ENCODE measurements at places on chromosomes 12 and 14.
A peak's percentile ranks its signal among the peaks of the same experiment; 100 is the strongest.

DNA sequence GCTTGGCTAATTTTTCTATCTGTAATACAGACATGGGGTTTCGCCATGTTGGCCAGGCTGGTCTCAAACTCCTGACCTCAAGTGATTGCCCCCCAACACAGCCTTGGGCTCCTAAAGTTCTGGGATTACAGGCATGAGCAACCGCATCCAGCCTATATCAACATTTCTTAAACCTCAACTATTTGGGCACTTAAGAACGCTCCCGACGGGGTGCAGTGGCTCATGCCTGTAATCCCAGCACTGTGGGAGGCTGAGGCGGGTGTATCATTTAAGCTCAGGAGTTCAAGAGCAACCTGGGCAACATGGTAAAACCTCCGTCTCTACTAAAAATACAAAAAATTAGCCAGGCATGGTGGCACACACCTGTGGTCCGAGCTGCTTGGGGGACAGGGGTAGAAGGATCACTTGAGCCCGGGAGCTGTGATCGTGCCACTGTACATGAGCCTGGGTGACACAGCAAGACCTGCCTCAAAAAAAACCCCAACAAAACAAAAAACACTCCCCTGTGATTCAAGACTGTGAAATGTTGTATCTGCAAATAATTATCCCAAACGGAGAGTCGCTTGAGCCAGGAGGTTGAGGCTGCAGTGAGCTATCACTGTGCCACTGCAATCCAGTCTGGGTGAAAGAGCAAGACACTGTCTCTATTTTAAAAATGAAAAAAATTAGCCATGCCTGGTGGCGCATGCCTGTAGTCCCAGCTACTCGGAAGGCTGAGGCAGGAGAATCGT, 21.5 kb downstream of the PPTC7 start:
- peak; percentile 36 for DNase-seq

DNA sequence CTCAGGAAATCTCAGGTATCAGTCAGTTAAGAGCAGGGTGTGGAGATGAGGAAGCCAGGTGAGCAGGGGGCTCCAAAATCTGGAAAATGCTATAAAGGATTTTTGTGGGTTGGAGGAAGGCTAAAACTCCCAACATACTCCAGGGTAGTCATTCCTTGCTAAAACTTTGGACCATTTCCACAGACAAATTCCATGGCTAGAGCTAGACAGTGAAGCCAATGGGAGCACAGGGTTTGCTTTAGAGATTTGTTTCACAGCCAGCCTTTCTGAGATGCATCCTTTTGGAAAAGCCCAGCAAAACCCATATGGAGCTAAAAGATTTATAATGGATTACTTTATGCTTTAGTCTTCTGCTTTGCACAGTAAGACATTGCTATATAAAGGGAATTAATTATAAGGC, 146.5 kb downstream of the SAMD4A start:
- DNase-seq = peak; percentile 93

- DNase-seq = no peak
Observed at GRCh38 chr12:81888961-81889360, 129.8 kb upstream of the PPFIA2 start.

GRCh38 chr14:103227094-103227768, 104.0 kb downstream of the TNFAIP2 start:
- DNase-seq = no peak

GRCh38 chr12:64090047-64090446, 132.0 kb downstream of the KICS2 start:
- no peak for DNase-seq

DNA sequence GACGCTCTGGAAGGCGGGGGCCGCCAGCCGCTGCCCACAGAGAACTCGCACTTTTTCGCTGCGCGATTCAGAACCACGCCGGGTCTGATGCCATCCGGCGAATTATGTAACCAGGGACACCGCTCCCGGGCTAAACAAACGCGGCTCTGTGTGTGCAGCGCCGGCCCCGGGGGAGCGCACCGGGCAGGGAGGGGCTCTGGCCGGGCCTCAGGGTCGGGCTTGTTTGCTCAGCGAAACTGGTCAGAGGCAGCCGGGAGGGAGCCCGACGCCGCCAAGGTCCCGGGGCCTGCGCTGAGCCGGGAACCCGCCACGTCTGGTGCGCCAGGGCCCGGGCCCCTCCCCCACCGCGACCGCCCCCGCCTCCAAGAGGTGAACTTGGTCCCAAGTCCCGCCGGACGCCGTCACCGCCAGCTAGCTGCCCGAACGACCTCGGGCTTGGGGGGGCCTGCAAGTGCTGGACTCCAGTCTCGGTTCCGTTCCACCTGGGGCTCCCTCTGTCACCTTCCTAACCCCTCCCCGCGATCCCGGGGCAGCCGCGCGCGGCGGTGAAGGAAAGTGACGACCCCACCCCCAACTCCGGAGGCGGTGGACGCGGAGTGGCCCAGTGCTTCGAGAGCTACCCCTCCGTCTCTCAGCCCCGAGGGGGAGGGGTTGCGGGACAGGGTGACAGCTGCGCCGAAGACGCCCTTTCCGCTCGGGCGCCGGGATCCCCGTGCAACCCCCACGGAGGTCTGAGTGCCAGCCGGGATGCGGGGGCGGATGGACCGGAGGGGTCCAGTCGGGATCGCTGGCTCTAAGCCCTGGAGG, 848 bp downstream of the CTDSP2 start:
- DNase-seq = no peak

GRCh38 chr14:56608689-56609088, 29.1 kb downstream of the TMEM260 start:
- DNase-seq = peak; percentile 44

DNA sequence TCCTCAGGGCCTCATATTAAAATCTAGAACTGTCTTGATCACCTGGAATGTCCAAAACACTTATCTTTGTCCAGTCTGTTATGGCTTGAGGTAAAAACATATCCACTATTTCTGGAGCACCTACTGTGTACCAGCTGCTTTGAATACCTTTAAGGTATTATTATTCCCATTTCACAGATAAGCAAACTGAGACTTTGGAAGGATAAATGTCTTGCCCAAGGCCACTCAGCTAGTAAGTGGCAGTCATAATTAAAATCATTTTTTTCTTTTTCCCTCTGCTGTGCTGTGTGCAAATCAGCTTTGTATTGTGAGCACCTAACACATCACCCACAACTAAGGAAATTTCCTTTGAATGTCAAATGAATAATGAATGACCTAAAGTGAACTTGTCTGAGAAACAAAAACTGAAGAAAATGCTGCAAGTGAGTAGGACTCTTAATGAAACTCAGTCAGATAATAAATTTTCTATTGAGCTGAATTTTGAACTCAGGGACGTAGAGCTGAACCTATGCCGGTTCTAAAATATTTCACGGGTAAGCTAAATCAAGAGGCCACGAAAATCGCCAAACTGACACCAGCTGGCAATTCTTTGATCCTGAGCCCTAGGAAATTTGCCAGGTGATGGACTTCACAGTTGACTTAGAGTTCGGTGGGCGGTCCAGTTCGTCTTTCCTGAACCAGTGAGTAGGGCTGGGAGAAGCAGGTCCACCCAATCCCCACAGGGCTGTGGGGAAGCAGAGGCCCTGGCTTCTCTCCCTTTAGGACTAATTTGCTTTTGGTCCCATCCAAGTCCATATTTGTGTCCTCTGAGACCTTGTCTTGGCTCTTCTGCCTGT, 159.7 kb upstream of the PWP1 start:
- no peak for DNase-seq

- no peak for DNase-seq
Observed at GRCh38 chr12:130537051-130537450, 179.0 kb downstream of the RIMBP2 start.

- DNase-seq = no peak
Observed at GRCh38 chr12:24280056-24280842, 330.8 kb upstream of the SOX5 start.

GRCh38 chr14:67141146-67141900, 47.9 kb upstream of the GARIN2 start:
- DNase-seq = no peak

DNA sequence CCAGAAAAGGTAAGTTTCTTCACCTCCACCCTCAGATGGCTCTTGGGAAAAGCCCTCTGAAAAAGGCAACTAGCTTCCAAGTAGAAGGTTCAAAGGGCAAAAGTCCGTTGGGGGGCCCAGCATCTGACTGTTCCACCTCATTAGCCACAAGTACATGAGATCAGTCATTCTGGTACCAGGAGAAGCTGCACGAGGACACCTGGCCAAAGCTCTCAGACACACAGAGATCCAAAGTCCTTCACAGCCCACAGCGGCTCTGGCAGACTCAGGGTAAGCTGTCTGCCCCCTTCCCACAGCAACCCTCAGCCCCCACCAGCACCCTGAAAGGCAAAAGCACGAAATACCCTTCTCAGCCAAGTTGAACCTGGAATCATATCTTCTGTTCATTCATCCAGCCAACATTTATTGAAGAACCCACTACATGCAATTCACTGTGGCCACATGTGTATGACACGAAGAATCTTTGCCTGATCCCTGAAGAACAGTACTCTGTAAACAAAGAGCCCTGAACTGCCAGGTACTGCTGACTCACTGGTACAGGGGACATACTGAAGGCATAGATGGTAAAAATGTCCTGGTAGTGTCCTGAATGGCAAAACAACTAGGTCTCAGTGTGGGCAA, 19.0 kb downstream of the SLC7A7 start:
- DNase-seq = no peak

GRCh38 chr14:68336165-68336564, 456.7 kb downstream of the ZFP36L1 start:
- DNase-seq = no peak

DNA sequence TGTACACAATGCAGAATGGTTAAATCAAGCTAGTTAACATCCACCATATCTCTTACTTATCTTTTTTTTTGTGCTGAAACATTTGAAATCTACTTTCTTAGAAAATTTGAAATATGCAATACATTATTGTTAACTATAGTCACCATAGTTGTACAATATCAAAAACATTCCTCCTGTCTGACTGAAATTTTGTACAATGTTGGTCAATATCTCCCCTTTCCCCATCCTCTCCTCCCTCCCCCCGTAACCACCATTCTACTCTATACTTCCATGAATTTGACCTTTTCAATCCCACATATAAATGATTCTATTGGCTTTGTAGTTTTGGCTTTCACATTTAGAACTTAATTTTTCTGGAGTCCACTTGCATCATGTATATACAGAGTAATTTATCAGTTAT, 63.5 kb upstream of the DCD start:
- DNase-seq = no peak

DNA sequence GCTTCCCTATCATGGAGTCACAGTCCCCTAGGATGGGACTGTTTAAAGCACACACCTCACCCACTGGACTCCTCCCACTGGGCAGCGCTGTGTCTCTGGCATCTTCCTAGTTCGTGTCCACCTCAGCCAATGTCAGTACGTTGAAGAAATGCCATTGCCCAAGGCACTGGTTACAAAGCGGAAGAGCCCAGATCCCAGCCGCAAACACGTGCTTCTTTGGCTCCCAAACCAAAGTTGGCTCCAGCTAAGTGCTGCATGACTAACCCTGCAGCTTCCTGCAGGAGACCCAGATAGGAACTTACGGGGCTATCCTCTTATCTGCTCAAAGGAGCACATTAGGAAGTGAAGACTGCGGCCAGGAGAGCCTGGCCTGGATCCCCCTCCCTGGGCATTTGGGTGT, 9.3 kb downstream of the SYNE3 start:
- DNase-seq = peak; percentile 76

- DNase-seq = no peak
Observed at GRCh38 chr12:4114986-4115385, 158.6 kb upstream of the CCND2 start.

DNA sequence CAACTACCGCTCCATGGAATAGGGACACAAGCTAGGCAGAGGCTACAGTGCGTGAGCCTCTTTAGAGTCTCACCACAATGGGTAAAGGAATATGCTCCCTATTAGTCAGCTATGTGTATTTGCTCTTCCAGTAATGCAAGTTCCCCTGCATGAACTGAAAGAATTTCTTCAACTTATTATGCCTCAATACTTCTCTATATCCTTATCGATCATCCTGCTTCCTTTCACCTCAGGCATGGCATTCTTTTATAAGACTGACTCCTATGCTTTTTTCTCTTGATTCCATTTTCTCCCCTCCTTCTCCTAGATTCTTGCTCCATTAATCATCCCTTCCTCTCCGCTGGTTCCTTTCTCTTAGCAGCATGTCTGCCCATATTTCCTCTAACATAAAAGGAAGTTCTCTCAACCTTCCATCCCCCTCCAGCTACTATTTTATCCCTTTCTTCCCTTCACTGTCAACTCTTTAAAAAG, 94.5 kb upstream of the CPM start:
- peak; percentile 74 for DNase-seq

DNA sequence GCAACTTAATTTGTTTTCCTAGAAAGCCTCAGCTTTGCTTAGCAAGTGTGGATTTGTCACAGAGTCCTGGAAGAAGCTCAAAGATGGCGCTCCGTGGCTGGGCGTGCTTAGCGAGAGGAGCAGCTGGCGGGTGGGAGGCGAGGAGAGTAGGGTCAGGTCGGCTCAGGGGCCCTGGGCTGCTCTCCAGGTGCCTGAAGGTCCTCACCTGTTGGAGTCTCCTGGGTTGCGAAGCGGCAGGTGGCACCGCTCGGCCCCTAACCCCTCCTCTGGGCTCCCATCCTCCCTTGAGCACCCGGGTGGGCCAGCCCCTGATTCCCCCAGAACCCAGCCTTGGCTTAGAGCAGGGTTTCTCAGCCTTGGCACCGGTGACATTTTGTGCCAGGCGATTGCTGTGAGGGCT, 25.1 kb downstream of the LRTM2 start:
- DNase-seq = no peak

GRCh38 chr14:88682495-88683114, 110.1 kb downstream of the EML5 start:
- DNase-seq = no peak

- no peak for DNase-seq
Observed at GRCh38 chr14:105316968-105317510, 2.5 kb downstream of the PACS2 start.

GRCh38 chr14:69713209-69713781, 53.6 kb upstream of the SRSF5 start:
- DNase-seq = no peak

DNA sequence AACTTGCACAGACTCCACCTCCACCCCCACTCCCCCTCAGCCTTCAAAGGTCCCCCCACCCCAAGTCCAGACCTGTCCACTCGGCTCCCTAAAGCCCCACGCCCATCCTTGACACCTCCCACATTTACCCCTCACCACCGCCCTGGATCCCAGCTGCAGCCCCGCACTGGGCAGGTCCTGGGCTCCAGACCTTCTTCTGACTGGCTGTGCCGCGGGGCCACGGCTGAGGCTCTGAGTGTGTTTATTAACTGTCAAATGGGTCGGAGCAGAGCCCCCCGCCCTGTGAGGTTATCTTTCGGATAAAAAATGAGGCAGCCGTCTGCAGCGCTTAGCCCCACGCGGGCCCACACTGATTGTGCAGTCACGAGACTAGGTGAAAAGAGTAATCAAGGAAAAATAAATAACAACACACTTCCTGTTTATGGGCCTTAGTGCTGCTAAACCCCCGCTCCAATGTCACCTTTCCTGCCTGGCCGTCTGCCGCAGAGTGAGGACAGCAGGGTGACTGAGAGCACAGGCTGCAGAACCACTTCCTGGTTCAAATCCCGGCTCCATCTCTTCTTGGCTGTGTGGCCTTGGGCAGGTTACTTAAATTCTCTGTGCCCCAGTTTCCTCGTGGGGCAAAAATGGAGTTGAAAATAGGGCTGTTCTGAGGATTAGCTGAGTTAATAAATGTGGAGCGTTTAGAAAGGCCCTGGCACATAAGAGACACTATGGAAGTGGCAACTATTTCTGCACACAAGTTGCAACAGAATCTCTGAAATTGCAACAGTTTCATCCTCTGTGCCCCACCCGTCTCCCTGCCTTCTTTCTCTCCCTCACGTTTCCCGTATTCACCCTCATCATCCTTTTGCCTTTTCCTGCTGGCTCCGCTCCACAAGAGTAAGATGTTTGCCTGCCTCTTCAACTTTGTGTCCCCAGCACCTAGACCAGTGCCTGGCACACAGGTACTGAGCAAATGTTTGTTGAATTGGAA, 9.4 kb downstream of the SETD1B start:
- DNase-seq = no peak

- peak; percentile 98 for DNase-seq
Observed at GRCh38 chr14:99035712-99036610, 236.0 kb downstream of the BCL11B start.
